ENCODE measurements at places on chromosomes 12 and 14. TPM values are rescaled to one million over a fixed set of nuclear protein-coding genes. Genes with fewer than 3 reads are reported as not detected.

The KRR1 gene
- 107 TPM for polyA plus RNA-seq

GRCh38 chr12:14885718-14886221, at the start of gene MGP:
TSS of gene MGP (minus strand) at chr12:14885854. CDS start at chr12:14885791, 63 bp downstream.
- no peak for DNase-seq

DNA sequence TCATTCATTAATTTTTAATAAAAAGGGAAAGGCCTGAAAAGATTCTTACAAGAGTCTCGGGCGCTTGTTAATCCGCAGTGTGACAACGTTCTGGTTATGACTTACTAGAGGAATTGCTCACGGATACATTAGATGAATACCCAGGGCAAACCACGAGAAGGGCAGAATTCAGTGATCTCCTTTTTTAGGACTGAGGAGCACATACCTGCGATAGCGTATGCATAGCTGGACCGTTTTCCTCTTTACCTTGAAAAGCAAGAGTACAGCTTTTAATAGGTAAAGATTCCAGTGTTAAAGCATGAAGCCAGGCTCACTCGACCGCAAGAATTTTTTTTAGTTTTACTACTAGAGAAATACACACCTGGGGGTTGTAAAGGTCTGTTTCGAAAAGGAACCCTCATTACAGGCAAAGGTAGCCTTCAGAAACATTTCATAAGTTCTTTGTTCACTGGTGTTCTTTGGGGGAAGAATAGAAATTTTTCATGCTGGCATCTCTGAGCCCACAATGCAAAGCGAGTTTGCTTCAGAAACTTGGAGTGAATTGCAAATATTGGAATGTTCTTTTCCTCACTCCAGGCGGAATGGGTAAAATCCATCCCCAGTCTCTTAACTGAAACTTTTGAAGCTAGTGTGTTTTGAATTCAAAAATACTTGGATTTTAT, 953 bp downstream of the MAPK1IP1L start:
- DNase-seq: no peak

- no peak for DNase-seq
These were observed 22.0 kb downstream of the OR5AU1 start for GRCh38 chr14:21133901-21134300.

GRCh38 chr14:96592591-96593386, 90.6 kb downstream of the PAPOLA start:
- no peak for DNase-seq

The PTPN6 gene
- 27.5 TPM for polyA plus RNA-seq

DNA sequence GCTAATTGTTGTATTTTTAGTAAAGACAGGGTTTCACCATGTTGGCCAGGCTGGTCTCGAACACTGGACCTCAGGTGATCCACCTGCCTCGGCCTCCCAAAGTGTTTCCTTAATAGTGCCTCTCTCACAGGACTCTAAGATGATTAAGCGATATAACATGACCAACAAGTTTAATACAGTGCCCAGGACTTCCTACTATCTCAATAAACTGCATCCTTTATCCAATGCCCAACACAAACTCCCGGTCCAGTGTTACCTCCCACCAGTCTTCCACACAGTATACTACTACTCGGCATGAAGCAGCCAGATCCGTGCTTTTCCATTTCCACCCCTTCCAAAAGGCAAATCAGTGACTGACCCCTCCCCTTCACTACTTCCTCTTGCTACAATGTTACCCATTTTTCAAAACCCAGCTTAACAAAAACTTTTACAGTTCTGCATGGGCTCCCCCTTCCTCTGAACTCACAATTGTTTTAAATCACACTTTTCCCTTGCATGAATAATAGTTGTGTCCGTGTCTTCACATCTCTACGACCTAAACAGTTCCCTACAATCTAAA, 900 bp downstream of the NOP2 start:
- DNase-seq: no peak

Data from left renal cortex interstitium (tissue), 4 donors.